ENCODE measurements at places on chromosomes 2 and 18. TPM values are rescaled to one million over a fixed set of nuclear protein-coding genes. Genes with fewer than 3 reads are reported as not detected.
A peak's percentile ranks its signal among the peaks of the same experiment; 100 is the strongest.

DNA sequence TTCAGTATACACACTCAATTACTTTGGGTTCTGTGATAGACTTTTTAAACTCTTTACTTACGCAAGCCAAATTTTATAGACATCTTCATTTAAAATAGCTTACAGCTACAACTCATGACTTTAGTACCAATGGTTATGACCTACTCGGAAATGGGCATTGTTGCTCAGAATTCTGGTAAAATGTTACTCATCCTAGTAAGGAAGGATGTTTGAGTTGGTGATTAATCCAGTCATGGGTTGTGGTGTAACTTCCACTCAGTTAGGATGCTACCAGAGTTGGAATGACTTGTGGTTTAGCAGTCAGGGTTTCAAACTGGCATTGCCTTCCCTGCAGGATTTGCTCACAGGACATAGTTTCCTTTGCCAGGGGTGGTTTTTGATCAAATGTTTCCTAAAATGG lies 7.4 kb upstream of the NPC1 start:
- no peaks in the 10 kb centered on the region for H3K27me3 ChIP-seq
- peaks cover 8% of the 10 kb centered on the region for H3K4me1 ChIP-seq
- DNase-seq, result no peak

DNA sequence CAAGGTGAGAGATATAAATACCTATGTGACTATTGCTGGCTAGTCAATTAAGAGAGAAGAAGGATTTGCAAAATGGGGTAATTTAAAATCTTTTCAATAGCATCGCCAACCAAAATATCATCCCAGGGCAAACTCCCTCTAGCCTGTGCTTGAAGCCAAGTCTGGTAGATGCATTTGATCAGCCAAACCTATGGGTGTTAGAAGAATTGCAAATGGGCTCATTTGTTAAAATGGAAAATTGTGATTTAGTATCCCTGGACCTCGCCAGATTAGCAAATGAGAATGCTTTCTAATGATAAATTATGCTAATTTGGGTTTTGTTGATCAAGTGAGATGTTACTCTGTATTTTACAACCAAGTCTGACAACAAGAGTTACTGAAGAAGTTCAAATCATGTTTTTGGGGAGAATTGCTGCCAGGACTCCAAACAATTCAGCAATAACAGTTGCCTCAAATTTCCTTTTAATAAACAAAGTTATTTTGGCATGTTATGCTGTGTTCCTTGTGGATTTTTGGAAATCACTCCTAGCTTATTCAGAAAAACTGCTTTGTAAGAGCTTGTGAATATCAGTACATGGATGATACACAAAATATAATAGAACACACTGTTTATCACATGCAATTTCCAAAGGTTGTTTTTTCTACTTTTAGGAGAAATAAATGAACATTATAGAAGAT lies 272.5 kb upstream of the PARD3B start:
- no peak overlapping the region for H3K4me3 ChIP-seq
- H3K27ac ChIP-seq, result no peak overlapping the region
- H3K4me1 ChIP-seq, result no peaks in the 10 kb centered on the region
- no peaks in the 10 kb centered on the region for H3K27me3 ChIP-seq

- H3K36me3 ChIP-seq, result no peaks in the 10 kb centered on the region
- peak overlapping the region; percentile 6 for H3K4me3 ChIP-seq
- H3K4me1 ChIP-seq, result peaks cover 57% of the 10 kb centered on the region
- peak overlapping the region; percentile 24 for H3K27ac ChIP-seq
Measured at GRCh38 chr2:39140322-39140847, 19.5 kb upstream of the SOS1 start.

GRCh38 chr2:176291809-176292283 lies 22.6 kb downstream of the MTX2 start:
- peaks cover 29% of the 10 kb centered on the region for H3K4me1 ChIP-seq
- no peaks in the 10 kb centered on the region for H3K27me3 ChIP-seq
- DNase-seq, result peak; percentile 25
- H3K36me3 ChIP-seq, result 0 out of 2 replicates have a peak, but pooled peaks cover 1% of the 10 kb centered on the region
- H3K27ac ChIP-seq, result no peak overlapping the region

- no peaks in the 10 kb centered on the region for H3K36me3 ChIP-seq
- no peak overlapping the region for H3K27ac ChIP-seq
- no peaks in the 10 kb centered on the region for H3K4me1 ChIP-seq
- no peaks in the 10 kb centered on the region for H3K27me3 ChIP-seq
Measured at GRCh38 chr2:124523096-124523495, 498.0 kb downstream of the CNTNAP5 start.

DNA sequence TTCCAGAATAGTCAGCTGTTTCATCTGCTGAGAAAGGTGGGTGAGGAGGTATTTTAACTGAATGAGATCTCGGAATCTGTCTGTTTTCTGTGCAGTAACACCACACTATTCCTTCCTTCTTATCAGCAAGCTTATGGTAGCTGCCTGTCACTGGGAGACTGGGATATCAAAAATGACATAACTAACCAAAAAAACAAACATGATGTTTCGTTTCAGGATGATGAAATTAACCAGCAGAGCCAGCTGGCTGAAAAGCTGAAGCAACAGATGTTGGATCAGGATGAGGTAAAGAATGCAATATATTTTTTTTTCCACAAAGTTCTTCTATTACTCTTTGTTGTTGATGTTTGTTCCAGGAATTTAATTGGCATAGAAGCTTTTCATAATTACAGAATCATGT lies 59.8 kb upstream of the LYPD6B start:
- H3K36me3 ChIP-seq, result no peaks in the 10 kb centered on the region
- peaks cover 4% of the 10 kb centered on the region for H3K27me3 ChIP-seq
- H3K27ac ChIP-seq, result no peak overlapping the region
- no peak for DNase-seq
- no peak overlapping the region for H3K4me3 ChIP-seq

DNA sequence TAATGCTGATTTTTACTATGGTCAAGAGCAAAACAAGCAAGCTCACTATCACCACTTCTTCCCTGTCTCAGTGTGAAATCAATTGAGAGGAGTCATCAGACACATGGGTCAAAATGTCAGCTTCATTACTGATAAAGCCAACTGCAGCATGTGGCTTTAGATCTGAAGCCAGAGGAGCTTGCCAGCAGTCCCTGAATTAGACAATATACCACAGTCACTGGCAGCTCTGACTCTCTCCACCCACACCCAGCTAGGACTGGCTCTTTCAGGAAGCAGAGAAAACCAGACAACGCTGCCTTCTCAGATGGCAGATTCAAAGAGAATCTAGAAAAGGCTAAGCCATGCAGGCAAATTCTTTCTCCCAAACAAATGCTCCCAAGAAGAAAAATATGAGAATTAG lies 20.0 kb upstream of the ASB18 start:
- no peaks in the 10 kb centered on the region for H3K27me3 ChIP-seq
- DNase-seq, result no peak

DNA sequence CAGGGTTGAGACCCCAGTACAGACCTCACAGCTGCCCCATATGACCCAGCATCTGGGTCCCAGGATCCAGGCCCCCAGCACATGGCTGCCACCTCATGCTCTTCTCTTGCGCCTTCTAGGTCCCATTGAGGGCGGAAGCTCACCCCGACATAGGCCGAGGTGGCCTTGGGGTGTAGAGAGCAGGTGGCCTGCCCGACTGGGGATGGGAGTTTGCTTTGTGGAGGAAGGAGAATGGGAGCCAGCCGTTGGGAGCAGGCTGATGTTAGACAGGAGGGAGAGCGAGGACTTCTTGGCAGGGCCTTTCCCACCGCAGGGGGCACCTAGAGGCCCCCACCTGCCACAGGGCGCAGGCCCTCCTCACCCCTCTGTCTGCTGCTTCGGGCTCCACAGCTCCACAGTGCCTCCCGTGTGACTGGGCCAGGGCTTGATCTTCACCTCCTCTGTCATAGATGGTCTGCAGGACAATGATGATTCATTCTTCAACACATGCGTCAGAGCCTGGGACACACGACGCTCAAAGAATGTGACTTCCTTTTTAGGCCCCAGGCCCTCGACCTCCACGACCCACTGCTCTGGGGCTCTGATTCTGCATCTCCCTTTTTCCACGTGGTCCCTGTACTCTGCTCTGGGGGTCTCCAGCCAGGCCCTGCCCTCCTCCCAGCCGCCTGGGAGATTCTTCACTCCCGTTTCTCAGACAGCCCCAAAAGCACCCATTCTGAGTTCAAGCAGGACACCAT lies 86.6 kb upstream of the ODC1 start:
- DNase-seq, result peak; percentile 49
- H3K27ac ChIP-seq, result no peak overlapping the region
- H3K4me1 ChIP-seq, result peaks cover 17% of the 10 kb centered on the region
- peaks cover 46% of the 10 kb centered on the region for H3K27me3 ChIP-seq

Gene SCN1A
- total RNA-seq, result 39.4 TPM

DNA sequence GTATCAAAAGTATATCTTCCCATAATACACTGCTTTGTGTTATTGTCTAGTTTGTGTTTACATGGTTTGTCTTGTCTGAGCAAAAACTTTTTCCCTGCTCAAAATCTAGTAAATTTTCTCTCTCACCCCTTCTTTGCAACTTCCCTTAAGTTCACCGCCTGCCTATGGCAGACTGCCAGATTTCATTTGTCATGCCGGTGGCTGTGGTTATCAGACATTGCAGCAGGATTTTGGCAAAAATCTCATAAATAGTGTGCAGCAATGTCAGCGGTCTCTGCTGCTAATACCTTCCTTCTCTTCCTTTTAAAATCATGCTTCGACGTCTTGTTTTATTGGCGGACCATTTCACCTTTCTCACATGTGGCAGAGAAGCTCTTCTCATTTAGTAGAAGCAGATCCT lies 45.6 kb upstream of the TMEM178A start:
- no peaks in the 10 kb centered on the region for H3K36me3 ChIP-seq
- DNase-seq, result peak; percentile 17
- H3K27ac ChIP-seq, result no peak overlapping the region
- peaks cover 14% of the 10 kb centered on the region for H3K27me3 ChIP-seq
- H3K4me3 ChIP-seq, result no peak overlapping the region
- H3K4me1 ChIP-seq, result peaks cover 24% of the 10 kb centered on the region

GRCh38 chr2:160308476-160308875 lies 108.4 kb upstream of the ITGB6 start:
- no peak for DNase-seq
- no peaks in the 10 kb centered on the region for H3K27me3 ChIP-seq
- peaks cover 6% of the 10 kb centered on the region for H3K36me3 ChIP-seq
- H3K4me1 ChIP-seq, result no peaks in the 10 kb centered on the region
- no peak overlapping the region for H3K27ac ChIP-seq

Gene RND3
- 0.73 TPM for total RNA-seq

DNA sequence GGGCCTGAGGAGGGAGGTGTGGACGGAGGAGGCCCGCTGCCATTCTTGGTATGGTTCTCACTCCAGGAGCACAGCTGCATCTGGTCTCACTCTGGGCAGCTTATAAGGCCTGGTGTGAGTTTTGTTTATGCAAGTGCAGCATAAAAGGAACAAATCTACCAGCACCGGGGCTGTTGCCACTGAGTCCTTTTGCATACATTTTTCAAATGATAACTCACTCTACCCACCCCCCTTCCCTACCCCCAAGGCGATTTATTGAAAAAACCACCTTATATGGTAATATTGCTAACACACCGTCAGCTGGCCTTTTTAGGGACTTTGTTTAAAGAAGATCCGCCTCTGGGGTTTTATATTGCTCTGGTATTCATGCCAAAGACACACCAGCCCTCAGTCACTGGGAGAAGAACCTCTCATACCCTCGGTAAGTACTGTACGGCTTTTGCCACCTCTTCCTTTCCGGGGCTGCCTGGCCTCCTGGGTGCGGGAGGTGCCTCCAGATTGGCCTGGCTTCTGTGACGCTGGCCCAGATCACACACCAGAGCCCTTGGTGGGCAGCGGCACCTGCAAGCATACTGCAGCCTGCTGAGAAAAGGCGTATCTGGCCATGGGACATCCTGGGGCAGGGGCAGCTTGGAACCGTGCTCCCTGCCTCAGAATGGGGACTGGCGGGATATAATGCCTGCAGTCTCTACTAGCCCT lies at the start of gene ACTG2:
TSS of gene ACTG2 (plus strand) at position 378 of the 699 bp plus-strand sequence. CDS start 8,304 bp downstream, outside the sequence.
- H3K27ac ChIP-seq, result no peak within 1 kb of the TSS
- peaks cover 25% of the 10 kb centered on the region for H3K4me1 ChIP-seq
- peaks cover 4% of the 10 kb centered on the region for H3K27me3 ChIP-seq
- H3K4me3 ChIP-seq, result no peak within 1 kb of the TSS

DNA sequence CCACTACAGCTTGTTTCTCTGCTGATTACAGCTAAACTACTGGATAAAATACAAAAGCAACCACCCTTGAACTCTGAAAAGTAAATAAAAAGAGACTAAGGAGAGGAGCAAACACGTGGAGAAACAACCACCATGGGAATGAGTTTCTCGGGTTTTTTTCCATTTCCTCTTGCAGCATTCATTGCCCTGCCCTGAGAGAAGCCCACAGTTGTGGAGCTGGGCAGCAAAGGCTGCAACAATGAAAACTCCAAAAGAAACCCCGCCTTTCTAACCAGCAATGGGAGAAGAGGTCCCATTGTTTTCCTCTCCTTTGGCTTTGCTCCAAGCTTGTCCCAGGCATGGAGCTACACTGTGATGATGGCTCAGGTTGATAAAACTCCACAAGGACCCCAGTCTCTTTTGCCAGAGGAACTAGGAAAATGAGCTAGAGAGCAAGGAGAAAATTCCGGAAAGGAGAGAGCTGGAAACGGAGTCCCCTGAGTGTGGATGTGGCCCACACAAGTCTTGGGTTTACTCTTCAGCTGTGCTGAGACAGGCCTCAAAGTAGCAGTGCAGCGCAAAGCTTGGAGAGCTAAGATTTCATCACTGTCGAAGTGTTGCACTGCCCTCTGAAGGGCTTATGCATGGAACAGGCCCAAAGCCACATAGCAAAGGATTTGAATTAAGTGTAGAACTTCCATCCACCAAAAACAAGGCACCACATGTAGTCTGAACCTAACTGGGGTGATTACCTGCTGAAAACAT lies 20.9 kb downstream of the NAPG start:
- no peaks in the 10 kb centered on the region for H3K27me3 ChIP-seq
- H3K4me1 ChIP-seq, result peaks cover 25% of the 10 kb centered on the region
- peak; percentile 46 for DNase-seq
- peaks cover 72% of the 10 kb centered on the region for H3K36me3 ChIP-seq

GRCh38 chr2:61396005-61396404 lies 74.9 kb downstream of the USP34 start:
- H3K27me3 ChIP-seq, result no peaks in the 10 kb centered on the region
- no peak overlapping the region for H3K4me3 ChIP-seq
- no peak overlapping the region for H3K27ac ChIP-seq
- peaks cover 9% of the 10 kb centered on the region for H3K36me3 ChIP-seq
- peak; percentile 23 for DNase-seq

DNA sequence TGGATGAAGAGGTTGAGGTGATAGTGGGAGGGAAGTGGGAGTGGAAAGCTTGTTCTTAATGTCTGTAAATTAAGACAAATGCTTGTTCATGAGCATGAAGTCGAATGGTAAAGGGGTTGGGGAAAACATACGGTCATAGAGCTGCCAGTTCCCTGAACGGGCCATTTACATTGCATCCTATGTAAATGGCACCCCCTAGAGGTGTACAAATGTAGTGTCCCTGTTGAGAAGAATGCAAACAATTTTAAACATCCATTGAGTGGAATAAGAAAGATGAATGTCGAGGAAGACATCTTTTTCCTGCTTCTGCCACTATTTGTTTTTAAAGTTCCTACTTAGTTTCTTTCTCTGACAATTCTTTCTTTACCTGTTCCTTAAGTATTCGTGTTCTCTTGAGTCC lies 155.7 kb downstream of the RDH14 start:
- peak; percentile 32 for DNase-seq
- no peaks in the 10 kb centered on the region for H3K4me1 ChIP-seq
- no peak overlapping the region for H3K4me3 ChIP-seq
- H3K27me3 ChIP-seq, result no peaks in the 10 kb centered on the region
